Mesothelial cell of epicardium (in vitro differentiated cells): ENCODE measurements at places on chromosomes 12 and 14. TPM values are rescaled to one million over a fixed set of nuclear protein-coding genes. Genes with fewer than 3 reads are reported as not detected.

- DNase-seq: no peak
- peaks cover 8% of the 10 kb centered on the region for H3K36me3 ChIP-seq
- H3K27ac ChIP-seq: no peak overlapping the region
- no peaks in the 10 kb centered on the region for H3K27me3 ChIP-seq
- no peak overlapping the region for H3K4me3 ChIP-seq
Observed at GRCh38 chr12:117141097-117141898, 42.1 kb upstream of the TESC start.

DNA sequence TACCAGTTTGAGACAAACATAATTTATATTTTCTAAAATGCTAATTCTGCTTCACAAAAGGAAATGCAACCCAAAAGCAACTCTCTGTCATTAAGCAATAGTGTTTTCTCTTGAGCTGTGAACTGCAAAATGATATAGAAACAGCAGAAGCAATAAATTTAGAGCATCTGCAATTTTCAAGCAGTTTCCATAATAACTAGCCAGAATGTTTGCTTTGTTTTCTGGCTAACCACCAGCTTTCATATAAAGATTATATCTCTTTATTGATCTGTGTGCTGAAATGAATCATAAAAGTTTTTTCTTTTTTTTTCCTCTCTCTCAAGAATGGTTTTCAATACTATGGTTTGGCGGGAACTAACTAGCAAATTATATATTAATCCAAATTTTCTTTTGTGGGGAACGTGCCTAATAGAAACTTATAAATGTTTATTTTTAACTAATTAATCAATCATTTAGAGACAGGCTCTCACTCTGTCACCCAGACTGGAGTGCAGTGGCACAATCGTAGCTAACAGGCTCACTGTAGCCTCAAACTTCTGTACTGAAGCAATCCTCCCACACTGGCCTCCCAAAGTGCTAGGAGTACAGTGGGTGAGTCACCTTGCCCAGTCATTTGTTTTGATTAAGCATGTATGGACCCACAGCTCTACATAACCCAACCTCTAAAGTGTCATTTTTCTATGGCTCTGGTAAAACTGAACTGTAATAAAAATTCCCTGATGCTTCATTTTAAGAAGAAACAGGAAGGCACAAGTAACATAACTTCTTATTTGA, 830.1 kb upstream of the MGAT4C start:
- H3K36me3 ChIP-seq: no peaks in the 10 kb centered on the region
- H3K27me3 ChIP-seq: no peaks in the 10 kb centered on the region
- peaks cover 9% of the 10 kb centered on the region for H3K4me1 ChIP-seq
- no peak for DNase-seq
- H3K4me3 ChIP-seq: no peak overlapping the region

DNA sequence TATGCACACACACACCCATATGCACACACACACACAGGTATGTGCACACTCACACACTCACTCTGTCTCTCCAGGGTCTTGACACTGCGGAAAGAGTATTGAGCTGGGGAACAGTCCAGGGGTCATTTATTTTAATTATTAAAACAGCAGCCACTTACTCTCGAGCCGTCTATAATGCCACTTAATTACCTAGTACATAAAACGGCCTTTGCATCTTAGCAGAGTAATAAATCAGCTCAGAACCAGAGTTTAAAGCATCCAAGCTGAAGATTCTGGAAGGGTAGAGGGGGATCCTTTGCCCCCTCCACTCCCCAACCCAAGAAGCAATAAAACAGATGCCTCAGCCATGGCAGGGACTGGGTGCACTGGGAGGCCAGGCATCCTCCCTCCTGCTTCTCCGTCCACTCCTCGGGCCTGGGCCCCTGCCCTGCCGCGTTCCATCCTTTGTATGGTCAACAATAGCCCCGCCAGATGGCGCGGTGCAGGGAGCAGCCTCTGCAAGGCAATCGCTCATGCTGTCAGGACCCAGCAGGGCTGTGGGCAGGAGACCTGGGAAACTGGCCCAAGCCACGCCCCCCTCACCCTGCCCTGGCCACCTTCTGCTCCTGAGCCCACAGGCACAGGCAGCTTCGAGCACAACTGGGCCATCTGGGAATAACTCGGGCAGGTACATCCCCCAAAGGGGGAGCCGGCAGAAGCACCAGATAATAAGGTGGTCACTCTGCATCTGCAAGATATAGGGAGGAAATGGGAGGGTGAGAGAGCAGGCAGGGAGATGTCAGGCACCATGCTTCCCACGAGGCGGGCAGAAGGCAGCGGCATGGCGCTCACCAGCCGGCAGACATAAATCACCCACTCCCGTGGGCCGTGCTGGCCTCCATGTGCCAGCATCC, 40.9 kb downstream of the CCDC85C start:
- H3K4me3 ChIP-seq: peak overlapping the region; percentile 22
- peaks cover 2% of the 10 kb centered on the region for H3K36me3 ChIP-seq
- DNase-seq: peak; percentile 66
- peak overlapping the region; percentile 71 for H3K27ac ChIP-seq
- H3K4me1 ChIP-seq: peaks cover 80% of the 10 kb centered on the region

DNA sequence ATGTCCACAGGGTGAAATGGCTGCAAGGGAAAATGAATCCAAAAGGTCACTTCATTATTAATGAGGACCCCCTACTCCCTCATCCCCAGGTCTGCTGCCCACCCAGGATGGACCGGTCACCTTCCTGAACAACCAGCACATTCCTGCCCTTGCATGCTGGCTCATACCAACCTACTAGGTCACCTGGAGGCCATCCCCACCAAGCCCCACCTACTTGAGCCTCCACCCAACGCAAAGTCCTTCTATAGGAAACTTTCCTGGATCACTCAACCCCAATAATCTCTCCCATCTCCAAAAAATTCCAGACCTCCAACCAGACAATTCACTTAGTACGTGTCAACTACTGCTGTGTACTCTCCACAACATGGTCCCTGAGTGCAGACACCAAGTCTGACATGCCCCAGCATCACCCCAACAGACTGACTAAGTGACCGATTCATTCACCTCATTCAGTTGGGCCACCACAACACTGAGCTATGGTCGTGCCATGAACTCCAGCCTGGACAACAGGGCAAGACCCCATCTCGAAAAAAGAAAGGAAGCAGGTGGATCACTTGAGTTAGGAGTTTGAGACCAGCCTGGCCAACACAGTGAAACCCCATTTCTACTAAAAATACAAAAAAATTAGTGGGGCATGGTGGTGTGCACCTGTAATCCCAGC, 18.1 kb downstream of the CLMN start:
- H3K36me3 ChIP-seq: peaks cover 18% of the 10 kb centered on the region
- DNase-seq: no peak
- no peaks in the 10 kb centered on the region for H3K27me3 ChIP-seq
- H3K4me1 ChIP-seq: peaks cover 38% of the 10 kb centered on the region

GRCh38 chr12:121423682-121424623, 24.0 kb downstream of the RNF34 start:
- no peaks in the 10 kb centered on the region for H3K27me3 ChIP-seq
- peaks cover 42% of the 10 kb centered on the region for H3K36me3 ChIP-seq
- no peak for DNase-seq
- no peaks in the 10 kb centered on the region for H3K4me1 ChIP-seq

- H3K27me3 ChIP-seq: no peaks in the 10 kb centered on the region
- peaks cover 2% of the 10 kb centered on the region for H3K36me3 ChIP-seq
- peaks cover 42% of the 10 kb centered on the region for H3K4me1 ChIP-seq
- H3K4me3 ChIP-seq: peak overlapping the region; percentile 13
- H3K27ac ChIP-seq: peak overlapping the region; percentile 83
- DNase-seq: no peak
Observed at GRCh38 chr12:32983968-32984367, 87.4 kb upstream of the PKP2 start.

- H3K4me1 ChIP-seq: no peaks in the 10 kb centered on the region
- H3K27me3 ChIP-seq: no peaks in the 10 kb centered on the region
- no peak for DNase-seq
- H3K36me3 ChIP-seq: peaks cover 66% of the 10 kb centered on the region
- H3K27ac ChIP-seq: no peak overlapping the region
Observed at GRCh38 chr14:70567791-70568190, 32.7 kb downstream of the MED6 start.

GRCh38 chr14:35277179-35277578, 15.0 kb upstream of the PSMA6 start:
- no peaks in the 10 kb centered on the region for H3K27me3 ChIP-seq
- DNase-seq: no peak
- H3K27ac ChIP-seq: no peak overlapping the region
- peaks cover 21% of the 10 kb centered on the region for H3K36me3 ChIP-seq

DNA sequence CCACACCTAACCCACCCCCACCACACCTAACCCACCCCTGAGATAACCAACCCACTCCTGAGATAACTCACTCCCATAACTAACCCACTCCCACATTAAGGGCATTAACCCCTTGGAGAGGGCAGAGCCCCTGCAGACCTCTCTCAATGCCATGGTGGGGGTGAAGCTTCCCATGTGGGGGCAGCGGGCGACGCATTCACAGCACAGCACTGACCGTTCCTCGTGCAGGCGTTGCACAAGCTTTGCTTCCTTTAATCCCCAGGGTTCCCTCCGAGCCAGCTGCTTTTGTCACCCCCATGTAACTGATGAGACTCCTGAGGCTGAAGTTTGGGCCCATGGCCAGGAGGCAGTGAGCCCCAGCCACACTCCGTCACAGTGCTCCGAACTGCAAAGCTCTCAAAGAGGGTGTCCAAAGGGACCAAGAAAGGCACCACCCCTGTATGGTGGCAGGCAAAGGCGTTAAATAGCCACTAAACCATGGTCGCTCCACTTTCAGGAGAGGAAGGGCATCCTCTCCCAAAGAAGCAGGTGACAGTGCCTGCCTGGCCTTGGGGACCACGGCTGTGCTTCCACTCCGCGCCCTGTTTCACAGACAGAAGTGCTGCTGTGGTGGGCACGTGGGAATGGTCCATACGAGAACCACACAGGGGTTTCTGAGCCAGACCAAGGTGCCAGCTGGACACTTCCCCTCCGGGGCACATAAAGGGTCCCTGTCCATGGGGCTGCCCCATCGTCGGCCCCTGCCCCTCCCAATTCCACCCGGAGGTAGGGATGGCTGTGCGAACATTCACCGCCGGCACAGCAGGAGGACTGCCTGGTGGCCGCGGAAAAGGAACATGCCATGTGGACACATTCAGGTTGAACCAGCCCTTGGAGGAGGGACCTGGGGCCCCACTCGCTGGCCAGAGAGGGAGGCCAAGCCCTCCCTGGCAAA, 28.3 kb downstream of the GALNT9 start:
- no peak overlapping the region for H3K27ac ChIP-seq
- H3K36me3 ChIP-seq: no peaks in the 10 kb centered on the region
- no peak overlapping the region for H3K4me3 ChIP-seq
- no peak for DNase-seq
- peaks cover 21% of the 10 kb centered on the region for H3K27me3 ChIP-seq

DNA sequence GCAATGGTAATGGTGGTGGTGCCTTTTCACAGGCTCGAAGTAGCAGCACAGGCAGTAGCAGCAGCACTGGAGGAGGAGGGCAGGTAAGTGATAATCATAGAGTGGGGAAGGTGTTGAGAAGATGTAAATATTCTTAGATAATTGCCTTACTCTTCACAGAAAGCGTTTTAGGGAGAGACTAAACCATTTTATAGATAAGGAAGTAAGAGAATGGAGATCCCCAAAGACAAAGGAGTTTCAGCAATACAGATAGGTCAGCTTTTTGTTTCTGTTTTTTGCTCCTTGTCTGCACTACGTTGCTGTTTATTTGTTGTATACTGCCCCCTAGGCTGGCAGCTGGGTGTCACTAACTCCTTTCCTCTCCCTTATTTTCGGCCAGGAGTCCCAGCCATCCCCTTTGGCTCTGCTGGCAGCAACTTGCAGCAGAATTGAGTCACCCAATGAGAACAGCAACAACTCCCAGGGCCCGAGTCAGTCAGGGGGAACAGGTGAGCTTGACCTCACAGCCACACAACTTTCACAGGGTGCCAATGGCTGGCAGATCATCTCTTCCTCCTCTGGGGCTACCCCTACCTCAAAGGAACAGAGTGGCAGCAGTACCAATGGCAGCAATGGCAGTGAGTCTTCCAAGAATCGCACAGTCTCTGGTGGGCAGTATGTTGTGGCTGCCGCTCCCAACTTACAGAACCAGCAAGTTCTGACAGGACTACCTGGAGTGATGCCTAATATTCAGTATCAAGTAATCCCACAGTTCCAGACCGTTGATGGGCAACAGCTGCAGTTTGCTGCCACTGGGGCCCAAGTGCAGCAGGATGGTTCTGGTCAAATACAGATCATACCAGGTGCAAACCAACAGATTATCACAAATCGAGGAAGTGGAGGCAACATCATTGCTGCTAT, 2.0 kb downstream of the SP1 start:
- no peaks in the 10 kb centered on the region for H3K27me3 ChIP-seq
- H3K4me1 ChIP-seq: peaks cover 45% of the 10 kb centered on the region
- no peak for DNase-seq
- peak overlapping the region; percentile 93 for H3K4me3 ChIP-seq
- H3K36me3 ChIP-seq: peaks cover 14% of the 10 kb centered on the region

DNA sequence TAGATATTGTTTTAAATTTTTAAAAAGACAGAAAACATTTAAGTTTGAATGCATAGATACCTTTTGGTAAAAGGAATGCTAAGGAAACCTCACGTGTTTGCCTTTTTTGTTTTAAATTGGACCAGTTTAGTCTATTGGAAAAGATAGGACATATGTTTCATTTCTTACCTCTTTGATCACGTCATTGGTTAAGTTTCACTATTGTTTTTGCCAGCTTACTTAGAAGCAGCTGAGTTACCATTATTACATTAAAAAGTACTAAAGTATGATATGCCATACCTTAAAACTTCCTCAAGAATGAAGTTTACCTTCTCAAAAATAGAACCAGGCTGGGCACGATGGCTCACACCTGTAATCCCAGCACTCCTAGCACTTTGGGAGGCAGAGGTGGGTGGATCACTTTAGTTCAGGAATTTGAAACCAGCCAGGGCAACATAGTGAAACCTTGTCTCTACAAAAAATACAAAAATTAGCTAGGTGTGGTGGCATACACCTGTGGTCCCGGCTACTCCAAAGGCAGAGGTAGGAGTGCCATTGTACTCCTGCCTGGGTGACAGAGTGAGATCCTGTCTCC, 54.4 kb downstream of the SRGAP1 start:
- H3K4me1 ChIP-seq: peaks cover 11% of the 10 kb centered on the region
- DNase-seq: no peak

GRCh38 chr12:1797011-1797901, 23.1 kb upstream of the LRTM2 start:
- no peak overlapping the region for H3K4me3 ChIP-seq
- no peaks in the 10 kb centered on the region for H3K36me3 ChIP-seq
- no peak overlapping the region for H3K27ac ChIP-seq
- no peak for DNase-seq
- H3K4me1 ChIP-seq: peaks cover 6% of the 10 kb centered on the region
- no peaks in the 10 kb centered on the region for H3K27me3 ChIP-seq

The TAS2R46 gene
- total RNA-seq: 3.8 to 3.9 TPM (median 3.9 TPM) in 3 replicates

The TPPP2 gene
- 0.47 to 0.58 TPM in 2 of 3 replicates, not detected in the other for total RNA-seq

The DHH gene
- 0.38 to 0.63 TPM (median 0.49 TPM) in 3 replicates for total RNA-seq

The MANSC4 gene
- total RNA-seq: 0.29 to 0.78 TPM (median 0.72 TPM) in 3 replicates
